Activated naive CD4-positive, alpha-beta T cell treated with anti-CD3 and anti-CD28 coated beads for 36 hours (primary cell): ENCODE measurements at places on chromosomes 16 and 17. TPM values are rescaled to one million over a fixed set of nuclear protein-coding genes. Genes with fewer than 3 reads are reported as not detected.
A peak's percentile ranks its signal among the peaks of the same experiment; 100 is the strongest.

Gene DNAH17
- 0.19 TPM for total RNA-seq

GRCh38 chr16:89050119-89050867, 43.4 kb upstream of the ACSF3 start:
- no peaks in the 10 kb centered on the region for H3K27me3 ChIP-seq
- no peak overlapping the region for H3K27ac ChIP-seq
- no peaks in the 10 kb centered on the region for H3K36me3 ChIP-seq
- peaks cover 2% of the 10 kb centered on the region for H3K4me1 ChIP-seq

DNA sequence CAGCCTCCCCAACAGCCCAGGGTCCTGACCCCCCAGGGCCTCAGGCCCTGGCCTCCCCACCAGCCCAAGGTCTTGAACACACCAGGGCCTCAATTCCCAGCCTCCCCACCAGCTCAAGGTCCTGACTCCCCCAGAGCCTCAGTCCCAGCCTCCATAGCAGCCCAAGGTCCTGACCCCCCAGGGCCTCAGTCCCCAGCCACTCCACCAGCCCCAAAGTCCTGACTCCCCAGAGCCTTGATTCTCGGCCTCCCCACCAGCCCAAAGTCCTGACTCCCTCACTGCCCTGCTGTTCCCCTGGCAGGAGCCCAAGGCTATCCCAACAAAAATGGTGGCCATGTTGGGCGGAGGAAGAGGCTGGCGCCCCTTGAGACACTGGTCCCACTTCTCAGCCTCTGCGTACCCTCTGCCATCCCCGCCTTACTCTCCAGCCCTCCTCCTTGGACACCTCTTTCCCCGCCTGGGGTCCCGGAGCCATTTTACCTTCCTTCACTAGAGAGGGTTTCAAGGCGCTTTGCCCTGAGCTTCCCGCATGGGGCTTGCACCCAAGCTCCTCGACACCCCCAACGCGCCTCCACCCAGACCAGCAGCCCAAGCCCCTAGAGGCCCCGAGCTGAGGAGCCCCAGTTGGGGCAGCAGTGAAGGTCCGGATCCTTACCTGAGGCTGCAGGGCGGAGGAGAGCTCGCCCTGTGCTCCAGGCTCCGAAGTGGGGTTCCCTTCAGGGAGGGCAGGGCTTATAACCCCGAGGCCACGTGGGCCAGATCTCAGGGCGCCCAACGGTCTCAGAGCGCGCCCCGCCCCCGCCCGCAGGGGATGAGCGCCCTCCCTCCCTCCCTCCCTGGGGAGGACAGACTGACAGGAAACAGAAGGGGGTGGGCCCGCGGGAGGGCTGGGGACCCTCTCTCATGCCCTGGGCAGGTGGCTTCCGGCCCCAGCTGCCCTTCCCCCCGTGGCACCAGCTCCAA, 3.5 kb upstream of the TSPOAP1 start:
- H3K27me3 ChIP-seq: peaks cover 14% of the 10 kb centered on the region
- H3K36me3 ChIP-seq: peaks cover 67% of the 10 kb centered on the region
- DNase-seq: peak; percentile 94
- H3K27ac ChIP-seq: peak overlapping the region; percentile 99
- H3K4me3 ChIP-seq: peak overlapping the region; percentile 92

DNA sequence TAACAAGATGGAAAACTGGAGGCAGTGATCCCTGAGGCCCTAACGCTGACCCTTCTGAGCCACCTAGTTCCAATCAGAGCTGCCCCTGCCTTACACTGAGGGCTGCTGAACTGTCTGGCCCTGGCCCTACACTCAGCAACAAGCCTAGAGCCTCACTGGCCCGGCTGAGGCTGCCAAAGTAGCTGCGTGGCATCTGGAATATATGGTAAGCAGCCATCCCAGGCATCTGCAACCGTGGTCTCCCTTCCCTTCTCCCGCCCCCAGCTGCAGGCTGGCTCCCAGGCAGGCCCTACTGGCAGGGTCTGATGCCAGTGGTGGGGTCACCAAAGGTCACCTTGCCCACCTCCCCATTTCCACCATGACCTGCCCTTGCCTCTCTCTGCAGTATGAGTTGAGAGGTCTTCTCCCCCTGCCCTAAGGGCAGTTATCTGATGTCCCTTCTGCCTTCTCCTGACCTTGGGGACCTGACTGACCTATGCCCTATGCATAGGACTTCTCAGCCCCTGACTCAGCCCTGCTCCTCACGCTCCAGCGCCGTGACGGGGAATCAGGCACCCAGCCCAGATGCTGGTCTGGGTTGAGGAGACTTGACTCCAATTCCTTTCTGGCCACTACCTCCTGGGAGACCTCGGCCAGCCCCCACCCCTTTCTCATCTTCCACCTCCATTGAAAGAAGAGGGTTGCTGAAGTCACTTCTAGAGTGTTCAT, 45.3 kb downstream of the CPNE2 start:
- peaks cover 59% of the 10 kb centered on the region for H3K4me1 ChIP-seq
- H3K27ac ChIP-seq: no peak overlapping the region
- no peak overlapping the region for H3K4me3 ChIP-seq
- no peaks in the 10 kb centered on the region for H3K27me3 ChIP-seq

DNA sequence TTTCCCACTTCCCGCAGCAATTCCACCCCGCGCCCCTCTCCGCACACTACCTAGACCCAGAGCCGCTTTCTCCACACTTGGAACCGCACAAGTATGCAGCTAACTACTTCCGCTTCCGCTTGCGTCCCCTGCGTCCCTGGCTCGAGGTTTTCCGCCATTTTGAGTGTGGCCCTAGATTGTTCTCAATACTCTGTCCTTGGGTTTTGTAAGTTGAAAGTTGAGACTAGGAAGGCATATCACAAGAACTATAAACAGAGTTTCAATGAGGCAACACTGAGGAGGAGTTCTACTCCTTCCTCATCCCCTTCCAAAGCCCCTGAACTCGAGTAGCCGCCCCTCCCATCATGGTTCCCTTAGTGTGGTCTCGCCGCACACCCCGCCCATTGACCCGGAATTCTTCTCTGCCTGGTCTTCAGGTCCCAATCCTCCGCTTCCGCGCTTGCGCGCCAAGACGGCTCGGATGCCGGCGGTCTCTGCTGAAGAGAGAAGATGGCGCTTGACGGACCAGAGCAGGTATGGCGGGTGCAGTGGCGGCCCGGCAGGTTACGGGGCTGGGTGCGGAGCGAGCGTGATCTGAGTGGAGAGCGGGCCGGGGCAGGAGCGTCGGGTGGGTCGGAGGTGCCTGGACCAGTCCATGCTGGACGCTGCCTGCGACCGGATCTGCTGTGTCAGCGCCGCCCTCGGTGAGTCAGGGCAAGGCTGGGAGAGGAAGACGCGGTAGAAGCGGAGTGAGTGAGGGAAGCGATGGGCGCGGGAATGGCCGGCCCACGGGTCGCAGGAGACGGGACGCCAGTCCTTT, at the start of the genes FTSJ3 and PSMC5:
FTSJ3 (minus strand) TSS at position 662 of the 799 bp plus-strand sequence. CDS start 761 bp downstream, outside the sequence.
PSMC5 (plus strand) TSS at position 430 of the 799 bp plus-strand sequence; CDS start at position 490, 60 bp downstream.
- peaks cover 74% of the 10 kb centered on the region for H3K36me3 ChIP-seq
- peaks cover 82% of the 10 kb centered on the region for H3K4me1 ChIP-seq
- peak within 1 kb of the TSS; percentile 96 for H3K4me3 ChIP-seq
